ENCODE measurements at places on chromosomes 5 and 9.
A peak's percentile ranks its signal among the peaks of the same experiment; 100 is the strongest.

DNA sequence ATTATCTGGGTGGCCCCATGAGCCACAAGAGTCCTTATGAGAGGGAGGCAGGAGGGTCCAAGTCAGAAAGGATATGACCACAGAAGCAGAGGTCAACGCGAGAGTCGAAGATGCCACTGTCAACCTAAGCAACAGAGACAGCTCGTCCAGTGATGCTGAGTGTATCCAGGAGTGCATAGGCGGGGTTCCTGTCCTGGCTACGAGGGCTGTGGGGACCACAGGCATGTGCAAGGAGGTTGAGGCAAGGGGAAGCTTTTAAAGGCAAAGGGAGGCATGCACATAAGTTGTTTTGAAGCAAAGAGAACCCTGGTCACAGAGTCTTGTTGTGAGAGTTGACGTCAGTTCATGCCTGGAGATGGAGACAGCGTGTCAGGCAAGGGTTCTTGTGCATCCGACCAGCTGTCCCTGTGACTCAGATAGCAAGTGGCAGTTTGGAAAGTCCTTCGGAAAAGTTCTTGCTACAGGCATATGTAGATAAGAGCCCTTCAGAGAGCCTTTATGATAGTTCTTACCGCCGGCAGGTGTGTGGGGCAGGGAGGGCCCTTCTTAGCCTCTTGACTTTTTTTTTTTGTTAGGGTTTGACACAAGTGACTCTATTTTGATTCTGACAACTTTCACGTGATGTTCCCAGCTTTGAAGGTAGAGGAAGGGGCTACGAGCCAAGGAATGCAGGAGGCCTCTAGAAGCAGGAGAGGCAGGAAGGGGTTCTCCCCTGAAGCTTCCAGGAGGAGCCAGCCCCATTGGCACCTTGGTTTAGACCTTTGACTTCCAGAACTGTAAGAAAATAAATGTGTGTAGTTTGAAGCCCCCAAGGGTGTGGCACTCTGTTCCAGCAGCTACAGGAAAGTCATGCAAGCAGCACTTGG, 66.0 kb upstream of the FCN1 start:
- DNase-seq = no peak

DNA sequence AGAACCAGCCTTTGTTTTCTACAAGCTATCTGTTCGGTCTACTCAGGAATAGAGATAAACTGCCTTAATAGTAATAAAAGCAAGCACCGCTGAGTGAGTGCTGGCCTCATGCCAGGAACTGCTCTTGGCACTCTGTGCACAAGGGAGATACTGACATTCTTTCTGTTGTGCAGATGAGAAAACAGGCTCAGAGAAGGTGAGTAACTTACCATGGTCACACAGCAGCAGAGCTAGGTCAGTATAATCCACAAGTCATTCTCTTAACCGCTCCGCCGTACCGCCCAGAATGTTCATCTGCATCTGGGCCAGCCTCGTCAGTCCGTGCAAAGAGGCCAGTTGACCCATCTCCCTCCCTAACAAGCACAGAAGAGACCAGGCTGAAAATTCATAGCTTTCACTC, 27.4 kb downstream of the QRFP start:
- peak; percentile 67 for DNase-seq

DNA sequence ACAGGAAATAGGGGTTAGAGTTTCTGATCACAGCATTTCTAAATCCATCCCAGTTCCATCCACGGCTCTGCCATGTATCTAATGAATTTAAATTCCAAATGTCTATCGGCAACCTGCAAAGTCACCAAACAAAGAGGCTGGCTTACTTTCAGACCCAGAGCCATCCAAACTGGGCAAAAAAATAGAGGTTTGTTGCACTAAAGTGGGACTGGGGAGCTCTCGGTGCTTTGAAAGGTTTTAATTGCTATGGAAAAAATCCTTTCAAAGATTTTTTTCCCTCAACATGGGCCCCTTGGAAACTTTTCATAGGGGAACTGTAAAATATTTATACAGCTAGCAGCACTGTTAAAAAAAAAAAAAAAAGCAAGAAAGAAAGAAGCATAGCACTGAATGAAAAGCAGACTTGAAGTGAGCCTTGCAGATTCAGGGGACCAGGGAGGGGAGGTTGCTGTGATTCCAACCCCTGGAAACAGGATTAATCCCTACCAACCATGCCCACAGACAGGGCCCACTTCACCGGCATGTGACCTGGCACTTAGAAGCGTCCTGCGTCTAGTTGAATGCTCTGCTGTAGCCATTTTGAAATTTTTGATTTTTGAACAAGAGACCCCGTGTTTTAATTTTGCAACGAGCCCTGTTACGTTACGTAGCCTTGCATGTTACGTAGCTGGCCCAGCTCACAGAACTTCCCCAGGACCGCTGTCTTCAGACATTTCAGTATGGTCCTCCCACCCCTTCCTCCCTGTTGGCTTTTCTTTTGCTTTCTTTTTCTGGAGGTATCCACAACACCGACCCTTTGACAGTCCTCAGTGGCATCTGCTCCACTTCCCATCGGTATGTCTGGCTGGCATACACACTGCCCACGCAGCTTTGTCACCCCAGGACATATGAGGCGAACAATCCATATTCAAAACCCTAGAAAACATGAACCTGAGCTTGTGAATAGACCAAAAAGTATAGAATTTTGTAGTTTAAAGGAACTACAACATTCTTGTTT, 105.3 kb upstream of the NFIB start:
- no peak for DNase-seq

DNA sequence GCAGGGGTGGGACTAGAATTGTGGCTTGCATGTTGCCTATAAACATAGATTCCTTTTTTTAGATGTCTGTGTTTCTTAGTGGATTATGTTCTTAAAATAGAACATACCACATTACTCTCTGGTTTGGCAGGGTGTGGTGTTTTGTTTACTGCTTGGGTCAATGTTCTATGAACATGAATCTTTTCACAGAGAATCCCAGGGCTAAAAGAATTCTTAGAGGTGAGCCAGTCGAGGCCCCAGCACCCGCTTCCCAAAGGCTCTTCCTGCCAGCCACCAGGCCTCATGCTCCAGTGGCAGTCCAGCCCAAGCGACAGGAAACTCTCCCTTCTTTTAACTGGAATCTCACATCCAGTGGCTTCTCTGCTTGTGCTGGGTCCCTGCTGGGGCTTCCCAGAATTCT, 126.6 kb downstream of the C9orf152 start:
- peak; percentile 70 for DNase-seq

DNA sequence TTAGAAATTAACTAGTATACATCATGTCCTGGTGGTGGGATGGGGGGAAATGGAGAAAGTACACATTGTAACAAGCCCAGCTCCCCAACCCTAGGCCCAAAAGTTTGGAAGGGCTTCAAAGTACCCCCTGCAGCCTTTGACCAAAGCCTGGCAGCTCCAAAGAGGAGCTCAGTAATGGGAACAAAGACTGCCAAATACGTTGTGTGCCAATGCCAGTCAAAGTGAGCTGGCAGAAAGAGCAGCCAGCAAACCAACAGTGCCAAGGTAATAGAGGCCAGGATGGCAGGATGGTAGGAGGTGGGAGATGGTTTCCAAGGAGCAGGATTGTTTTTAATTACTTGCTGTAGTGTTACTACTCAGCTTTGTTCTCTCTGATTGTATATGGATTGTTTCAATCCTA, 248.3 kb downstream of the COX7C start:
- DNase-seq = no peak

GRCh38 chr5:72499730-72500129, 7.5 kb downstream of the ZNF366 start:
- no peak for DNase-seq

DNA sequence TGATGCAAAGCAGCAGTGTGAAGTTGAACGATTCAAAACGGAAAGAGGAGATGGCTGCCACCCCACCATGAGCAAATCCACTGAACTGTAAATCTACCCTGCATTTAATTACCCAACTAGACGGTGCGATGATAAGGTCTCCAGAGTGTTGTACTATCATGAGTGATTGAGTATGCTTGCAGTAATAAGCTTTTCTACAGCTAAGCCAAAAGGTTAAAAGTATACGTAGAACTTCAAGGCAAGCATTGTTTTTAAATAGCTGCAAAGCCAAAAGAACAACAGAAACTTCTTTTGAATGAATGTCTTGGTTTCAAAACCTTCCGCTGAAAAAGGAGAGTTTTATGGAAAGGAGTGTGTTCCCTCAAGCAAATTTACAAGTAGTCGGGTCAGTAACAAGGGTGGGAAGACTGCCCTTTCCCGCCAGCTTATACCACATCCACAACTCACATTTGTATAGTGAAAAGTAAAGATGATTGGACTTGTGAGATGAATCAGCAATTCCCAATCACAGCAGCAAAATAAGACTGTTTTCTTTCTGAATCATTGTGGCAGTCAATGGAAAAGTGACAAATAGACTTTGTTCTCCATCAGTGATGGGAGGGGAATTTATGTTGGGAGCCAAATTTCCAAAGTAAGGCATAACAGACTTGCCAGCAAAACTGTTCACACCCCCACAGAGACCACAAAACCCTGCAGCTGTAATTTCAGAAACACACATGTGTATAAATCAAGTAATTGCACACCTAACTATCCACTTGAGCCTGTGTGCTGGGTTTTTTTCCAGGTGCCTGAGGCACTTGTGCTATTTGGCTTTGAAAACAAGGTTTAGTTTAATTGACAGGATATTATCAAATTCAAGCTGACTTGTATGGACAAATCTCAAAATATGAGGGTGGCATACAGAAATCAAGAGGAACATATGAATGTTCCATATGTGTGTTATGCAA, 407.7 kb upstream of the GRAMD2B start:
- DNase-seq = peak; percentile 35

DNA sequence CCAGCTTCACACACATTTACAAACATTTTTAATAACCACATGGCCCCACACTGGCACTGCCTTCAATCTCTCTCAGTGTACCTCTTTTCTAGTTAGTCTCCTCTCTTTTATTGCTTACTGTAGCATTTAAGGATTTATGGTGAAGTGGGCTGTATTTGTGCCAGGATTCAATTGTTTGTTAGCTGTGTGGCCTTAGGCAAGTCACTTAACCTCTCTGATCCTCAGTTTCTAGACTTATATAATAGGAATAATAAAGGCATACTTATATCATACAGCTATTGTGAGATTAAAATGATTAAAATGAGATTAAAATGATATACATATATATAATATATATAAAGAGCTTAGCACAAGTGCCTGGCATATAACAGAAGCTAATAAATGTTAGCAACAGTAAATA, 6.4 kb downstream of the SH3RF2 start:
- no peak for DNase-seq

DNA sequence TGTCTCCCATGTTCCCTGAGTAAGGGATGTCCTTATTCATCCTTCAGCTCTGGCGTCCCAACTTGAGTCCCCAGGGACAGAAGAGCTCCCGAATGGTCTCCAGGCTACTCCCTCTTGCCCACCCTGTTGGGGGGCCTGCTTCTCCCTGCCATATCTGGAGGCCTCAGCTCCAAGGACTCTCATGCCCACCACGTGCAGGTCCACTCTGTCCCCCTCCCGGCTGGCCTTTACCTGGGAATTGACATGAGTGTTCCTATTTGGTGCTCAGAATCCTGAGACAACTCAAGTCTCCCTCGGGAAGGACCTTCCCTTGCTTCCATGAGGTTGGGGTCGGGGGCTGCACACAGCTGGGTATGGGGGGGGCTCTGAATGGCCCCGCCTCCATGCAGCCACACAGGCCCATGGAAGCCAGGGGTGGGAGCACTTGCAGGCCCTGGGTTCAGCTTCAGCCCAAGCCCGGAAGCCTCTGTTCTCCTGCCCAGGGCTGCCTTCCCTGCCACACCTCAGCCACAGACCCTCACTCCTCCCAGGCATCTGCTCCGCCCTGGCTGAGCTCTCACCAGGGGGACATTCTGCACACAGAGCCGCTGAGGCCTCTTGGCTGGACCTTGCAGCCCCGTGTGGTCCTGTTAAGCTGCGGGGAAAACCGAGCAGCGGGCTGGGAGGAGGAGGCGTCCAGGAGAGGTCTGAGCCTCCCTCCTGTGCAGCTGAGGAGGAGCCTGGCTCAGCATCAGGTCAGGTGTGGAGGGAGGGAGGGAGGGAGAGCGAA, 121.9 kb downstream of the PHF2 start:
- DNase-seq = no peak

- no peak for DNase-seq
These were observed 45.9 kb upstream of the GABRP start for GRCh38 chr5:170737591-170737990.

GRCh38 chr5:143314659-143315058, 88.8 kb downstream of the NR3C1 start:
- peak; percentile 88 for DNase-seq

DNA sequence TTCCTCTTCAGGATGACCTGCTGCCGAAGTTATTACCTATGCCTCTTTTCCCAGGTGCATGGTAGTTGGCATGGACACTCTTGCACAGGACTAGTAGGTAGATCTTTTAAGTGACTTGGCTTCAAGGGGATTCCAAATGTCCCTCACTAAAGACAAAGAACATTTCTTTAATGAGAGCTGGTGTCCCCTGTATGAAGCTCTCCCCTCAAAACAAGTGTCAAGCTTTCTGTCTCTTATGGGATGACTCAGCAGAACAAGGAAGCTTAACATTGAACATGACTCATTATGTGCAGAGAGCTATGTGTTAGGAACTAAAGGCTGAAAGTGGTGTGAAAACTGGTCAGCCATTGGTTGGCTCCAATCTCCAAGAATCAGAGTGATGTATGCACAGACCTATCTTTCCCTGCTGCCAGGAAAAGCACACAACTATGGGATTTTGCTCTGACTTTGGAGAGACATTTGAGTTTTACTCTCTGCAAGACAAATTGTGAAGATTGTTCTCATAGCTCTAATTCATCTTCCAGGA, 120.5 kb downstream of the PRDM6 start:
- DNase-seq = peak; percentile 96

DNA sequence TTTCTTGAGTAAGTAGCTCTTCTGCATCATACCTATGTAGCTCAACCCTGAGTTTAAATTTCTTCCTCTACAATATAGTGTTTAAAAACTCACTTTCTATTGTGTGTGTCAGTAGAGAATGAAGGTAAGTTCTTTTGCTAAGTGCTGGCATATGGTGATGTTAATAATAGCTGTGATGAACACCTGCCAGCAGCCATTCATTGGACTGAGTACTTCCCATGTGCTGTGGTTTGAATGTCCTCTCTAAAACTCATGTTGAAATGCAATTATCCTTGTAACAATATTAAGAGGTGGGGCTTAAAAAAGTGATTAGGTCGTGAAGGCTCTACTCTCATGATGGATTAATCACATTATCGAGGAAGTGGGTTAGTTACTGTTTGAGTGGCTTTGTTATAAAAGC, 645.2 kb upstream of the RGMB start:
- no peak for DNase-seq

- DNase-seq = no peak
These were observed 764.7 kb upstream of the ARRDC3 start for GRCh38 chr5:92147798-92148197.

All from iris pigment epithelial cell (primary cell).